Activated gamma-delta T cell treated with anti-CD3 and anti-CD28 coated beads, Interleukin-2, amount 50 U/mL, for 16 hours (primary cell): ENCODE measurements at places on chromosomes 5 and 9.
A peak's percentile ranks its signal among the peaks of the same experiment; 100 is the strongest.

- DNase-seq: peak; percentile 25
These were observed 1.3 kb upstream of the NIPBL start for GRCh38 chr5:36875051-36875789.

DNA sequence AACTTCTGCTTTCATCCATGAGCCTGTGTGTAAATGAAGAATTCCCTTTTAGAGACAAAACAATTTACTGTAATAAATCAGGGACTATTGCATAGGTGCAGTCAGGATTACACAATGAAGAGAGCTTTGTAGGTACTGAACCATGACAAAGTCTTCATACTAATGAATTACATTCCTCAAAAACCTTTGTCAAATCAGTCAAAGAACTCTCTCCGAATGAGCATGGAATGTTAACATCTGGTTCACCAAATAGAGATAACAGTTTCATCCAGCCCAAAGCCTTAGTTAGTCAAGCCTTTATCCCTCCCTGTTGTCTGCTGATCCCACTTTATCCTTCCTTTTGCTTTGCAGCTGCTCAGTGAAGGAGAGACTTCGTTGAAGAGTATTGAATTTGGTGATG is 62.9 kb upstream of the DMRTA1 start:
- DNase-seq: no peak

DNA sequence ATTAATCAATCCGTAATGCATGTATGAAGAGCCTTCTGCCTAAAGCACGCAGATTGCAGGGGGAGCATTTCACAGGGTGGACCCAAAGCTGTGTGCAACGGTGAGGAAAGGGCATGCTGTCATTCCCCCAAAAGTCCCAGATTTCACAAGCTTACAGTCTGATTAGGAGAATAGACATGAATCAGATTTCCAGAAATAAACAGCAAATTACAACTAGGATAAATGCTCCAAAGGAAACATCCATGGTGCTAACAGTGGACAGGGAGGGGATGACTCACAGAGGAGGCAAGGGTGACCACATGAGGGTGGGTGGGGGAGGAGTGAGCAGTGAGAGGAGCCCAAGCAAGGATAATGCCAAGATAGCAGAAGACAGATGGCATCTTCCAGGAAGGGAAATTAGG is 258.4 kb upstream of the TAS2R1 start:
- DNase-seq: no peak

GRCh38 chr9:105842023-105842644 is 147.8 kb downstream of the TMEM38B start:
- no peak for DNase-seq

DNA sequence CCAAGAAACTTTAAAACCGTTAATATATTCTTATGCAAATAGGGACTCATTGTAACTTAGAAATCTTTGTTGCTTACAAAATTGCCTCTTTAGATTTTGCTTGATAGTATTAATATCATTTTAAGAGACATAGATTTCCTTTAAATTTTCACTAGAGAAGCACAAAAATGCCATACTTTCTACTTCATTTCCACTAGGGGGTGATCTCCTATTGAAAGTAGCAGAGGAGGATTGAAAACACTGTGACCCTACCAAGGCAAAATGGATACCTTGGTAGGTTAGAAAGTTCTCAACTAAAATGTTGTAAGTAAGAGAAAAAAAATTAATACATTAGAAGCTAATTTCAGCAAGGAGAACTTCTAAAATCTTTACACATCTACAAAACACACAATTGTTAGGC is 204.9 kb downstream of the CHSY3 start:
- DNase-seq: no peak

DNA sequence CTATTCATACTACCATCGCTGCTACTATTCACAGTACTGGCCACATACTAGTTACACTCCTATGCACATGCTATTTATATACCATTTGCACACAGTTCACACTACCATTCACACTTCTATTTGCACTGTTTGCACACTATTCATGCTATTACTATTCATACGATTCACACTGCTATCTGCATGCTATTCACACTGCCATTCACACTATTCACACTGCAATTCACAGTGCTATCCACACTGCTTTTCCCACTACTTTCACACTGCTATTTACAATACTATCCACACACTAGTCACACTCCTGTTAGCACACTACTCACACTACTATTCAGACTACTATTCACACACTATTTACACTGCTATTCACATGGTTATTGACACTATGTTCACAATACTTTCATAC is 39.4 kb upstream of the TCF7 start:
- DNase-seq: no peak

GRCh38 chr5:118946138-118946800 is 42.1 kb downstream of the DTWD2 start:
- DNase-seq: no peak

- DNase-seq: no peak
These were observed 7.4 kb downstream of the LHX2 start for GRCh38 chr9:124018730-124019697.

- DNase-seq: no peak
These were observed 86.3 kb upstream of the IFNK start for GRCh38 chr9:27437652-27438373.
